Jurkat, Clone E6-1 (cell line): ENCODE measurements at places on chromosomes 6 and 20.
A peak's percentile ranks its signal among the peaks of the same experiment; 100 is the strongest.

- no peak for DNase-seq
Measured at GRCh38 chr6:42152024-42152423, 9.6 kb upstream of the C6orf132 start.

- DNase-seq, result no peak
Measured at GRCh38 chr6:116330511-116330910, 40.2 kb upstream of the DSE start.

- peak; percentile 84 for DNase-seq
Measured at GRCh38 chr20:63782051-63782471, 42.5 kb downstream of the SLC2A4RG start.

GRCh38 chr20:36390719-36391415 lies 84.7 kb downstream of the DLGAP4 start:
- DNase-seq, result no peak

DNA sequence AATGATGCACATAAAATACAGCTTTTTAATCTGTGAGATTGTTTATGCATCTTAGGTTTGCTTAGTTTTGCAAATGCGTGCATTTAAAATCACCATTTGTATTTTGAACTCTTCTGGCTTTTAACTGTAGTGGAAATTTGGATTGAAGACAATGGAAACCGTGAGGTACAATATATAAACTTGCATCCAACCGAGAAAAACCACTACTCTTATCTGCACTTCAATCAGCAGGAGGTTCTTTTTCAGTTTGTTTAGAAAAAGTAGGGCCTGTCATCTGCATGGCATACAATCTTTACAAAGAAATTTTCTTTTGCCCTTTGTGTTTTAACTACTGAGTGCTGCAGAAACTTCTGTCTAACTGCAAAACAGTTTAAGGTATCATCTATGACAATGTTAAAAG lies 132.8 kb downstream of the LAMA2 start:
- peak; percentile 23 for DNase-seq
